ENCODE measurements at places on chromosomes 2 and 18. TPM values are rescaled to one million over a fixed set of nuclear protein-coding genes. Genes with fewer than 3 reads are reported as not detected.

HRH4 gene
- not detected for total RNA-seq

DCDC2C gene
- total RNA-seq: not detected

DNA sequence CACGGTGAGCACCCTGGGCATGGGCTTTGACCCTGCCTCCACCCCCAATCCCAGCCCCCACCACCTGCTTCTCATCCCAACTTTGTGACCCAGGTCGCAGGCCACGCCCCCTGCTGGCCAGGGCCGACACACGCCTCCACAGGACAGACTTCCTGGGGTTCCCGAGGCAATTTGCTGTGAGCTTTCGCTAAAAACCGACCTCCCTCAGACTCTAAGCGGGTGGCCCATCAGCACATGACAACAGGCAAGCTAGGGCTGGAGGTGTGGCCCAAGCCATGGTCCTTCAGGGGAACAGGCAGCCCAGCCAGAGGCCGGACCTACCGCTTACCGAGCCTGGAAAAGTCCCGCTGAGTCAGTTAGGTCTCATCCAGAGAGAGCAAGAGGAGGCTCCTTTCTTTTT is 31.9 kb downstream of the C1QL2 start:
- peak; percentile 17 for DNase-seq

DNA sequence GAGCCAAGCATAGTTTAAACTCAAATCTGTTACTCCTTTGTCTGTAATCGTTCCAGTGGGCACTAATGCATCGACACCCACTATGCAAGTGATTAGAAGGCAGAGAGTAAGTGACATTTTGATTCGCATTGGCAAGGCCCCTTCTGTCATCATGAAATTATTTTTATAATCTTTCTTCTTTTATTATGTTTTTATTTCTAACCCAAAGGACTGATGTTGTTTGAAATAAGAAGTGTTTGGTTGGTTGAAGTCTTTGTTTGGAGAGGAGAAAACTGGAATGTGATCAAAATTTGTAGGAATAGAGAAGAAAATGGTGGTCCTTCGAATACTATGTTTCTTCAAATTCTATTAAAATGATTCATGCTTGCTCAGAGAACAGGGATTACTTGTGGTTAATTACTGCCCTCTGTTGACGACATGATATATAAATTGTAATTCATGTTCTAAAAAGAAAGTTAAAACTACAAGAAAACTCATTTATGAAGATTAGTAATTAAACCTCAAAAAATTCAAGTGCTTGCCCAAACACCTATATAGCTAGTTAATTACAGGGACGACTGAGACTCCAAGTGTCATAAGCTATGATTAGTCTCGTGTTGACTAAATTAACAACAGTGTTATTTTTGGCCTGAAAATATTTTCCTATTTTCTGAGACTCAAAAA is 26.4 kb upstream of the TFPI start:
- peak; percentile 74 for DNase-seq

GRCh38 chr2:239307221-239307569 is 93.6 kb downstream of the HDAC4 start:
- DNase-seq: no peak

Measured in M059J (cell line).